ENCODE measurements at places on chromosomes 12 and 14.

DNA sequence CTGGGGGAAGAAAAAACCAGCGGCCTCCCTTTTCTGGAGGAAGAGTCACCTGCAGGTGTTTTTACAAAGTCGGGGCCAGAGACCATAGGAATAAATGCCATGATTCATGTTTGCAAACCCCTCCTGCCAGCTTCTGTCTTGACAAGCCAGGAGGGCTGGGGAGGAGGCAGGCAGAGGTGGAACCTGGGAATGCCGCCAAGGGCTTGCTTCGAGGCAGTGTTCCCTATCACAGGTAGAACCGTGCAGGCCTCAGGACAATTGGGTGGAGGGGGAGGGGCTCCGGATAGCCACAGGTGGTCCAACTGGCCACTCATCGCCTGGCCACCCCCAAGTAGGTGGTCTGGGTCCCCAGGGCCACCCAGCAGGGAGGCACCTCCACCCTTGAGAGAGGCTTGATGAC is 14.2 kb upstream of the DLK1 start:
- no peak for DNase-seq

DNA sequence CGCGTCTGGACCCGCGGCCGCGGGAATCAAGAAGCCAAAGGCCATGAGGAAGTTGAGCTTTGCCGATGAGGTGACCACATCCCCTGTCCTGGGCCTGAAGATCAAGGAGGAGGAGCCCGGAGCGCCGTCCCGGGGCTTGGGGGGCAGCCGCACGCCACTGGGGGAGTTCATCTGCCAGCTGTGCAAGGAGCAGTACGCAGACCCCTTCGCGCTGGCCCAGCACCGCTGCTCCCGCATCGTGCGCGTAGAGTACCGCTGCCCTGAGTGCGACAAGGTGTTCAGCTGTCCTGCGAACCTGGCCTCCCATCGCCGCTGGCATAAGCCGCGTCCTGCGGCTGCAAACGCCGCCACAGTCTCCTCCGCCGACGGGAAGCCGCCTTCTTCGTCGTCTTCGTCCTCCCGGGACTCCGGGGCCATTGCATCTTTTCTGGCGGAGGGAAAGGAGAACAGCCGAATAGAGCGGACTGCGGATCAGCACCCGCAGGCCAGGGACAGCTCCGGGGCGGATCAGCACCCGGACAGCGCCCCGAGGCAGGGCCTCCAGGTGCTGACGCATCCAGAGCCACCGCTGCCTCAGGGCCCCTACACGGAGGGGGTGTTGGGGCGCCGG is 1.0 kb downstream of the INSM2 start:
- peak; percentile 80 for DNase-seq

DNA sequence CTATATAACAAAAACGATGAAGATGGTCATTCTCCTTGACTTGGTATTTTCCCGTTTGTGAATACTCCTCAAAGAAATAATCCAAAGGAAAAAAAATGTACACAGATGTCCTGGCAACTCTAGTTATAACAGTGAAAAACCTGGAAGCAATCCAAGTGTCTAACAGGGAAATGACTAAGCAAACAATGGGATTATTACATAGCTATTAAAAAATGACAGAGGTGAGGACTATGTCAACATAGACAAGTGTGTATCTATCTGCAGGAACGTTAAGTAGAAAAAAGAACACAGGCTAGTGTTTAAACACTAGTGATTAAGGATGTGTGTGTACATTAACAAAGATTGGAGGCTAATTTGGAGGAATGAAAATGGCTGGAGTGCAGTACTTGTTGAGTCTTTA is 5.9 kb upstream of the APOLD1 start:
- peak; percentile 26 for DNase-seq

DNA sequence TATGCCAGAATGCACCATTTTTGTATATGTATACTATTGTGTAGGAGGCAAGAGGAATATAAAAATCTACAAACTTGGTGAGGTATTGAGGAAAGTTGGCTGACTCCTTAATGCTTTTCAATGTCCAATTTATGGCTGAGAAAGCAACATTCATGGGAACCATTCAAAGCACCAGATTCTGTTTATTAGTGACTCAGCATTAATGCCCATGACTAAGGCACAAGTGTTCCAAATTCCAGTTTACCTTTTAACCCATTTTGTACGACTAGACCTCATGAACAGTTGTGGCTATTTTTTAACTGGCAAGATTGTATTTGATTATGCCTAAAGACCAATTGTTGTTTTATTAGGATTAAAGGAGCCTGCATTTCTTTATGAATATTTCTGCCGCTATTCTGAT is 375.4 kb upstream of the ATP2B1 start:
- DNase-seq, result no peak

DNA sequence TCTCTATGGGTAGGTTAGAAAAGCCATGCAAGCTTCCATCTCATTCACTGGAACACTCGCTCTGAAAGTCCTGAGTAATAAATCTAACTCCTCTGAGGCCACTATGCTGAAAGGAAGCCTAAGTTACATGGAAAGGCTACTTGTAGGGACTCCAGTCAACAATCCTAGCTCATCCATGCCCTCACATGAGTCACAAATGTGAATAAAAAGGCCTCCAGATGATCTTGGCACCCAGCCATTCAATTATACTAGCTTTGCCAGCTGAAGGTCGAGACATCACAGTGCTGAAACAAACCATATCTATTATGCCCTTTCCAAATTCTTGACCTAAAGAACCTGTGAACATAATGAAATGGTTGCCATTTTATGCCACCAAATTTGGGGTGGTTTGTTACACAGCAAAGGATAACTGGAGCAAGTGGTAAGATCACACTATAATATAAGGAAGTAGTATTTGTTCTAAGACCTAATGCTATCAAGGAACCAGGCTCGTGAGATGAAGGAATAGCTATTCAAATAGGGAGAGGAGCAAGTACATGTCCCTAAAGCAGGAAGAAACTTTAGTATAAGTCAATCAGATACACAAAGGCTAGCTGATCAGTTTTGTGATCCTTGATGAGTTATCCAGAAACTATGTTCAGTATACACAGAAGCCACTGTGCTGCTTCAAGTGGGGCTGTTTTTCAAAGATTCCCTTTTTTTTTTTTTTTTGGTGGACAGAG is 142.1 kb downstream of the MED13L start:
- DNase-seq, result no peak

DNA sequence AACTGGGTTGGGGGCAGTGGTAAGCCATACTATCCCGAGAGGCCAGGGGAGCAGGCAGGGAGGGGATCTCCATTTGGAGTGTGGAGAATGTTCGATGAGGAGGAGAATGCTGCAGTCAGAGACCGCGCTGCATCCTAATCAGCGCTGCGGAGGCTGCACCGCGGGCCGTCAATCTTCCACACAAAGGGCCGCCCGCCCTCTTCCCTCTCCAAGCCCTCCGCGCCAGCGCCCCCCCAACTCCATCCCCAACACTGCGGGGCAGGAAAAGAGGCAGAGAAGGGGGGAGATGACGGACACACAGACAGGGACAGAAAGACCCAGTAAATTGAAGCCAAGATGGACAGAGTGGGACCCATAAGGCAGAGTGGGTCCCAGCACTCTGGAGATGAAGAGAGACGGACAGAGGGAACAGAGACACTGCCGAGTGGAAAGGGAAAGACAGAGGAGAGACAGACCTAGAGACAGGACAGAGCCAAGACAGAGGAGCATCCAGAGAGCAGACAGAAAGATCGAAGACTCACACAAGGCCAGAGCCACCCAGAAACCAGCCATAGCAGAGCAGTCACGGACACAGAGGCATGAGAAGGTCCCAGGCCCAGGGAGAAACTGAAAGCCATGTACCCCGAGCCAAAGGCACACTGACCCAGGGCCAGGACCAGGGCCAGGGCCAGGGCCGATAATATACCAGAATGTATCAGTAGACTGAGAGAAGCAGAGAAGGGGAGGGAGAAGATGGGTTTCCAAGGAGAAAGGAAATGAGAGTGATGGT is 3.5 kb downstream of the CISTR start:
- no peak for DNase-seq

DNA sequence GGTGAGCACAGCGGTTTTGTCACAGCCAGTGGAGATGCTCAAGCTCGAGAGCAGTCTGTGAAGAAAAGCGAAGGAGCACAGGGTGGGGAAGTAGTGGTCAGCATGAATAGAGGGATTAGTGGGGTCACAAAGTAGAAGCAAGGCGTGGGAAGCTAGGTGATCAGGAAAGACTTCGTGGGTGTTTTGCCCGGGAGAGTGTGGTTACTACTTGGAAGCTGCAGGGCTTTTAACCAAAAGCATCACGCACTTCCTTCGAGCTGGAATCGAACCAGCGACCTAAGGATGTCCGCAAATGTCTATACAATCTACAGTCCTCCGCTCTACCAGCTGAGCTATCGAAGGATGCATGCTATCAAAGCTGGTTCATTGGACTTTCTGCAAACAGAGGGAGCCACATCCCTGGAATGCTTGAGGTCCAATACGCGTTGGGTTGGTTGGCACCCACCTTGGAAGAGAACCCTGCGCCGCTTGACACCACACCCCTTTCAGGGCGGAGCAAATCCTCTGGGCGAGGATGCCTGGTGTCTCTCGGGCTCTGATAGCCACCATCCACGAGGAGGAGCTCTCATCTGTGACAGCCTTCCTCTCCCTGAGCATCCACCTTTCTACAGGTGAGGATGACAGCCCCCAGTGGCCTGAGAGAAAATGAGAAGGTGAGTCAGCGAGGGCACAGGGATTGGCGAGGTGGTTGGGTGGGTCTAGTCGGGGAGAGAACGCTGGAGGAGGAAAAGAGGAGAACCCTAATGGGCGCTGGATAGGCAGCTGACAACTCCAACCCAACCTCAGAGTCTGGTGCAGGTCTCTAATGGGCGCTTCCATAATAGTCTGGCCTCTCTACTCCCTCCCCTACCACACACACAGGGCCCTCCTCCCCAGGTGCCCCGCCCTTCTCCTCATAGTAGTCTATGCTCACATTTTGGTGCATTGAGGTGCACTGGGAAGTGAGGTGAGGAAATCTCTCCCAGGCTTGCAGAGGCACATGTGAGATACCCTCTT is 16.0 kb upstream of the OR6S1 start:
- no peak for DNase-seq

- DNase-seq, result peak; percentile 23
Measured at GRCh38 chr14:77707355-77707723, 484 bp downstream of the ALKBH1 start.

DNA sequence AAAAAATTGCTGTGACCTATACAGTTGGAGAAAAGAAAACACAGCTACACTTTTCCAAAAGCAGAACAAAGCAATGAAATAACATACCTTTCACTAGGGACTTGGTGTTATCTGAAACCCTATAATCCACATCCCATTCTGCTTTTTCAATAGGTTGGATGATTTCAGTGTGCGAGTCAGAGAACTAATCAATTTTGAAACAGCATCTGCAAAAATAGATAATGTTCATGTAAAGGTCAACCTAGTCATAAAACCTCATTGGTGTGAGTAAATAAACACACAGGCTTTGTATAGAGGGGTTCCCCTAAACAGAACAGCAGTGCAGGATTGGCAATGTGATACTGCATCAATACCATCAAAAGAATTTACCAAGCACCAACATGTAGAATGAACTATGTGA is 173.0 kb upstream of the G2E3 start:
- DNase-seq, result no peak

- no peak for DNase-seq
Measured at GRCh38 chr14:56202256-56202655, 84.0 kb downstream of the PELI2 start.

DNA sequence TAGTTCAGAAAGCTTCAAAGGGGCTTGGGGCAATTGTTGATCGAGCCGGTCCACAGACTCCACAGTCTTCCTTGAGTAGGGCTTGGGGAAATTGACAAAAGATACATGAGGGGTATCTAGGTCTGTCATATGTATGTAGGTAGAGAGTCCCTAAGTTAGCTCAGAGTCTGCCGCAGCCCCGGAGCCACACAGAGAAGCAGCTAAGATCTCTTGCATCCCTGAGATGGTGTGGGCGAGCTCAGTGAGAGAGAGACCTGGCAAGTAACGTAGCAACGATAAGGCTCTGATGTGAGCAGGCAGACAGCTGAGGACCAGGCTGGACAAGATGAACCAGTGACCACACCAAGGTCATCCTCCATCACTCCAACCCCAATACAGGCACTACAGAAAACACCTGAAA is 297.6 kb downstream of the TMEM132D start:
- no peak for DNase-seq

- DNase-seq, result no peak
Measured at GRCh38 chr14:104871145-104871655, 6.1 kb downstream of the CEP170B start.

- DNase-seq, result peak; percentile 74
Measured at GRCh38 chr12:58359084-58359483, 417.7 kb downstream of the ATP23 start.

DNA sequence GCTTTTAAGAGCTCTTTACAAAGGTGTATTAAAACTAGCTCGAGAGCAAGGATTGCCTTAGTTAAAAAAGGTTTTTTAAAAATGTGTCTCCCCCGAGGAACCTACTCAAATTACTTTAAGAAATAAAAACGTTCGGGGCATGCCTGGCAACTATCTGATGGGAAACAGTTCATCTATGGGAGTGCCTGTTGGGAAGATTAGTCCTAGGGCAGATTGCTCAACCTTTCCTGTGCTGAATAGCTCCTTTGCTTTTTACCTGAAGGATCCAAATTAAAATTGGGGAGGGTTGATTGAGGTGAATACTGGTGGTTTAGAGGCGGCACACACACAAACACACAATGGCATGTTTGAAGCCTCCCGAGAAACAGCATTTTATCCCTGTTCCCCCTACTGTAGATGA is 541.4 kb upstream of the ATP2B1 start:
- no peak for DNase-seq

DNA sequence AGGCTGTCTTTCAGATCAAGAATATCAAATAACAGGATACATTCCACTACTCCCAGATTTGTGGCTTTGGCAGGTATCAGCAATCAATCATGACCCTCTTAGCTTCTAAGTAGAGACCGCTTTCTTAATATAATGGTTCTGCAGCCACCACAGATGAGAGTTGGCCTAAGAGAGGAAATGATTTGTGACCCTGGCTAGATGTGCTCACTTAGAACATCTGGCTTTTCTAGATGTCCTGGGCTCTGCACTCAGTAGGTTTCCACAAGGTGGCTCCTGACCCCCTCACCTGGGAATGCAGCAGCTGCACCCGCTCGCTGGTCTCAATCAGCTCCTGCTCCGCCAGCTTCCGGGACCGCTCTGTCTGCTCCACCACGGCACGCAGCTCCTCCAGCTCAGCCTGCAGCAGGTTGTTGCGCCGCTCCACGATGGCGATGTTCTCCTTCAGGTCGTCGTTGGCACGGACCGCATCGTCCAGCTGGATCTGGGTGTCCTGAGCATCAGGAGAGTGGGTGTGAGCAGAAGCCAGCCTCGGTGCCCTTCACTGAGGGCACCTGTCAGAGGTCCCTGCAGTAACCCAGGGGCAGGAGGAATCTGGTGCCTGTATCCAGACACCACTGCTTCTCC is 8.9 kb downstream of the CMTM5 start:
- DNase-seq, result no peak

- no peak for DNase-seq
Measured at GRCh38 chr14:94571950-94572349, 9.3 kb upstream of the SERPINA5 start.
